Stimulated activated naive CD8-positive, alpha-beta T cell treated with anti-CD3 and anti-CD28 coated beads, Interleukin-15, amount 100 ng/mL, for 72 hours (primary cell): ENCODE measurements at places on chromosomes 2 and 18.

- no peak for DNase-seq
These were observed 62.7 kb upstream of the REV1 start for GRCh38 chr2:99552529-99552928.

DNA sequence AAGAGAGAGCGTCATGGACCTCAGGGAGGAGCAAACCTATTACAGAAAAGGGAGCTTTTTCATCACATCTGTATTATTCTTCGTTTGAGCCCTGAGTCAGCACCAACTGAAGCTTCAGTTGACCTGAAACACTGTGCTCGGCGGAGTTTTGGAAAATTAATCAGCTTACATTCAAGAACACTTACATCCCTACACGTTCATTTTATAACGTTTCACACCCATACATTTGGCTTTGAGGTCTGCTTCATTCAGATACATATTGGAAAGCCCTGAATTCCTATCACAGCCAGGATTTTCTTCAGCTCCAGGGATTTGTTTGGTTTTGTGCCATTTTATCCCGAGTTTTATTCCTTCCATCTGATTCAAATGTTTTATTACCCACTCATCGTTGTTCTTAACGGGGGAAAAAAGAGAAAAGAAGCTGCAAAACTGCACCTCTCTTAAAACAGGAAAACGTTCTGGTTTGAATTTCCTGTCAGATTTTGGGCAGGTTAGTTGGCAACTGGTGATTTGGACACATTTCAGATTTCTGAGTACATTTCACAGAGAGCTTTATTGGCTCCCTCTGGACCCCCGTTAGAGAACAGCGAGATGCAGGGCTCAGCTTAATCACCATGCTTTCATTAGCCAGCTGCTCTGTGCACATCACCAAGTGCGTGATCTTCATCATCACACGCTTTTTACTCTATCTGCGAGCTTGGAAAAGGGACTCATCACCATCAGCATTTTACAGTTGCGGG lies 88.8 kb downstream of the CDC42EP3 start:
- DNase-seq = no peak

DNA sequence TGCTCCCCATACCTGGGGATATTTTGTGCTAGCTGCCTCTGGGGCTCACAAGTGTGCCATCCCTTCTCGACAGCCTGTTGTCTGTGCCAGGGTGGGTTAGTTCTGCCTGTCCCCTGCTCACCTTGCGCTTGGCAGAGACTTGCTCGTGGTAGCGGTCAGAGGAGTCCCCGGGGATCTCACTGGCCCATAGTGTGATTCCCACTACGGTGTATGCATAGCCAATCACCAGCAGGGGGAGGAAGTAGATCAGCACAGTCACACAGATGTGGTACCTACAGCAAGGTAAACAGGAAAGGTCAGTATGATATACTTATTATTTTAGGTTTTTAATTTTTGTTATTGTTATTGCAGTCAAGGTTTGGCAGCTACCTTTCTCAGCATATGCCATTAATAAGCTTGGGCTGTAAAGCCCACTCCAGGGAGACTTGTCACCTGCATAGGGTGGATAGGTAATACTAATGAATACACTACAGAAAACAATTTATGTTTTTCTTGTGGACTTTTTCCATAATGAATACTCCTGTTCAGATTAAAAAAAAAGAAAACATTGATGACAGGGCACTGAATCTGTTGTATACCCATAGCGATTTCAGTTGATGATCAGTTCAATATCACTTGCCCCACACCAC lies 95.2 kb downstream of the POLE4 start:
- no peak for DNase-seq

DNA sequence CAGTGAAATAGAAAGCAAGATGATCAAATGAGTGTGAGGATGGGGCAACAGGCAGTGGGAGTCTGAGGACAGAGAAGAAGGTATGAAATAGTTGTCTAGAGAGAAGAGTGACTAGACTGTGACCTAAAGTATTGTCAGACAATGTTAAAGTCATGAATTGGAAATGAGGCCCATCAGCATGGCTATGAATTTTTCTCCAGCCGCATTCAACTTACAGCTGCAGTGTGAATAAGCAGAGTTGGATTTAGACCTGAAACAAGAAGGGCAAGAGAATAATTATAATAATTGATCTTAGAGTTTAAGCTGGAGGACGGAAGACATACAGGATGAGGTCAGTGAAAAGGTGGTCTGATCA lies 4.2 kb upstream of the TSPYL6 start:
- no peak for DNase-seq

DNA sequence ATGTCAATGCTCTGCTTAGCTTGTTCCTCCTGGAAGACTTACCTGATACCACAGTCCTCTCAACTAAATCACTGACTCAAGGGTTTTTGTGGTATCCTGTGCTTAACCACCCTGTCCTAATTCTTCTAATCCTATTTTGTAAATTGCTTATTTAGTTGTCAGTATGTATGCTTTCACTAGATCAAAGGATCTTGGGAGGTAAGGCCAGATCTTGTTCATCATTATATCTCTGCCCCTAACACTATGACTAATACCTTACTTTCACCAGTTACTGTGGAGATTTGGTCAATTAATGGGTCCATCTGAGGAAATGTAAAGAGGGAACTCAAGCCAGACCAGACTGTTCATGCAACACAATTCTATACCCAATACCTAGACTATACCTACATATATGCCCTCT lies 203.2 kb downstream of the GULP1 start:
- no peak for DNase-seq

GRCh38 chr2:228446734-228447133 lies 265.2 kb upstream of the SPHKAP start:
- DNase-seq = no peak

- DNase-seq = no peak
These were observed 6.7 kb downstream of the CHMP3 start for GRCh38 chr2:86556508-86556907.

GRCh38 chr2:58065248-58065647 lies 18.6 kb downstream of the VRK2 start:
- DNase-seq = no peak

DNA sequence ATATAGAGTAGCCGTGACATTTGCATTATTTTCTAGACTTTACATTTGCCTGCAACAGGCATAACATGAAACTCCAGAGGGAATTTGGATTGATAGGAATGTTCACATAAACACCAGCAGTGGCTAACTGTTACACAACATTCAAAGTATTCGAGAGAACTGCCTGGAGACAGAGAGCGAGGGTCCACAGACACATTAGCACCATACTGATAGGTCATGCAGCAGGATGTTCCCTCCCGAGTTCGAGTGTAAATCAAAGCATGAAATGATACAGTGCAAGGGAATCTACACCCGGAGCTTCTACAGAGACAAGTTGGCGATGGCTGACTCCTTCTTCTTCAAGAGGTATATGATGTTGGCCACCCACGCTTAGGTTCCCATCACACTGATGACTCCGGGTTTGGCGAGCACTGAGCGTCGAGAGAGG lies 89.5 kb downstream of the COL6A3 start:
- DNase-seq = no peak

- DNase-seq = peak; percentile 43
These were observed 41.5 kb downstream of the ANTXR1 start for GRCh38 chr2:69054431-69054830.
